ENCODE measurements at places on chromosomes 2 and 18.

GRCh38 chr2:232994446-232994845 is 18.6 kb downstream of the NGEF start:
- DNase-seq, result no peak

DNA sequence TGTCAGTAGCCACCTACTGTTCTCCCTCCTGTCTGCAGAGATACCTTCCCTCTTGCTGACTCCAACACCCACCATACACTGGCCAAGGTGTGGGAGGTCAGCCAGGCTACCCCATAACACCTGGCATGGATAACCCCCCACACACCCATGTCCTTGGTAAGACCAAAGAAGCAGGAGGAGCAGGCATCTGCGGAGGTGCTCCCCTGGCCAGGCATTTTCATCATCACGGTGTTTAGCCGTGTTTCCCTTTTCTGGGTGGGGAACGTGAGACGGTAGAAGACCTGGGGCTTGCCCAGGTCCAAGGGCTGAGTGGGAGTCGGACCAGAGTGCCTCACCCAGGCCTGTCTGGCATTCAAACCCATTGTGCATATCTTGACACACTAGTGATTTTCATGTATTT is 150.3 kb downstream of the SMAD7 start:
- no peak for DNase-seq

GRCh38 chr18:76932026-76932819 is 109.9 kb downstream of the ZNF236 start:
- DNase-seq, result no peak

GRCh38 chr2:214874694-214875093 is 65.2 kb upstream of the BARD1 start:
- DNase-seq, result no peak

DNA sequence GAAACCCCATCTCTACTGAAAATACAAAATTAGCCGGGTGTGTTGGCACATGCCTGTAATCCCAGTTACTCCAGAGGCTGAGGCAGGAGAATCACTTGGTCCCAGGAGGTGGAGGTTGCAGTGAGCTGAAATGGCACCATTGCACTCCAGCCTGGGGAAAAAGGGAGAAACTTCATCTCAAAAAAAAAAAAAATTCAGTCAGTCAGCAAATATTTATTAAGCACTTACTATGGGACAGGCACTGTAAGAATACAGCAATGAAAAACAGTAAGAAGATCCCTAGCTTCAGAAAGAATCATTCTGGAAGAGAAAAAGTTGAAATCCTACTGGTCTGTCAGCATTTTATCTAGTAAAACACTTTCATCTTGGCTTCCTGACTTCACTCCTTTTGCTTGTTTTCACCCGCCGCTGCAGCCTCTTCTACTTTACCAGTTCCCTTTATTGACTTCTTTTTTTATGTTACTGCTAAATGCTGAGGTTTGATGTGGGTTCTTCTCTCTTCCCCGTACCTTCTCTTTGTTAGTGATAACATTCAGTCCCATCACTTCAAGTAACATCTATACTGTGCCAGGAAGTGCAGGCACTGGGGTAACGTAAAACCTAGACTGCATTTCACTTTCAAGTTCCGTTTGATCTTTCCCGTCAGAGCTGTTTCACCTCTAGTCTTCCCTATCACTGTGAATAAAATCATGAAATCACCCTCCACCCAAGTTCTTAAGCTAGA is 10.8 kb upstream of the TAF4B start:
- peak; percentile 71 for DNase-seq

DNA sequence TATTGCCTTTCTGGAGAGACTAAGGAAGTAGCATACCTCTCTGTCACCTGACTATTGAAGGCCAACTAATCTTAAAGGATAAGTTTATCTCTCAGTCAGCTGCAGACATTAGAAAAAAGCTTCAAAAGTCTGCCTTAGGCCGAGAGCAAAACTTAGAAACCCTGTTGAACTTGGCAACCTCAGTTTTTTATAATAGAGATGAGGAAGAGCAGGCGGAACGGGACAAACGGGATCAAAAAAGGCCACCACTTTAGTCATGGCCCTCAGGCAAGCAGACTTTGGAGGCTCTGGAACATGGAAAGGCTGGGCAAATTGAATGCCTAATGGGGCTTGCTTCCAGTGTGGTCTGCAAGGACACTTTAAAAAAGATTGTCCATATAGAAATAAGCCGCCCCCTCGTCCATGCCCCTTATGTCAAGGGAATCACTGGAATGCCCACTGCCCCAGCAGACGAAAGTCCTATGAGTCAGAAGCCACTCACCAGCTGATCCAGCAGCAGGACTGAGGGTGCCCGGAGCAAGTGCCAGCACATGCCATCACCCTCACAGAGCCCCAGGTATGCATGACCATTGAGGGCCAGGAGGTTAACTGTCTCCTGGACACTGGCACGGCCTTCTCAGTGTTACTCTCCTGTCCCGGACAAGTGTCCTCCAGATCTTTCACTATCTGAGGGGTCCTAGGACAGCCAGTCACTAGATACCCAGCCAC is 61.5 kb upstream of the FAM98A start:
- no peak for DNase-seq

GRCh38 chr2:56475191-56475590 is 291.4 kb downstream of the CCDC85A start:
- DNase-seq, result no peak

DNA sequence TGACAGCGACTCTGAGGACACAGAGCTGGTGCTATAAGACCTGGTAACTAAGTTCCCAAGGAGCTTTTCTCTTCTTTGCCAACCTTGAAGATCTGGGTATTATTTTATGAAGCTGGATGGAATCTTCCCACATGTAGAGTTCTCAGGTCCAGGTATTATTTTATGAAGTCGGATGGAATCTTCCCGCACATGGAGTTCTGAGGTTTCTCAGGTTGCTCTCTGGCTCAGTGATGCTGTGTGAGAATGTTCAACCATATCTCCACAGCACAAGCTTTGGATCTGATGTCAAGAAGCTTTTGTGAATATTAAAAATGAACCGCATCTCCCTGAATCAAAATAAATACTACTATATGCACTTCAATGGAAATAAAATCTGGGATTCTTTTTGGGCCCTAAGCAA is at the start of gene SMIM21:
TSS of gene SMIM21 (minus strand) at position 101 of the 400 bp plus-strand sequence. CDS start 140 bp downstream, outside the sequence.
- no peak for DNase-seq

GRCh38 chr18:76875390-76876325 is 53.3 kb downstream of the ZNF236 start:
- peak; percentile 56 for DNase-seq

- no peak for DNase-seq
Measured at GRCh38 chr2:198114064-198114463, 309.7 kb downstream of the PLCL1 start.

GRCh38 chr18:36186461-36187192 is 670 bp upstream of the MOCOS start:
- DNase-seq, result peak; percentile 30

DNA sequence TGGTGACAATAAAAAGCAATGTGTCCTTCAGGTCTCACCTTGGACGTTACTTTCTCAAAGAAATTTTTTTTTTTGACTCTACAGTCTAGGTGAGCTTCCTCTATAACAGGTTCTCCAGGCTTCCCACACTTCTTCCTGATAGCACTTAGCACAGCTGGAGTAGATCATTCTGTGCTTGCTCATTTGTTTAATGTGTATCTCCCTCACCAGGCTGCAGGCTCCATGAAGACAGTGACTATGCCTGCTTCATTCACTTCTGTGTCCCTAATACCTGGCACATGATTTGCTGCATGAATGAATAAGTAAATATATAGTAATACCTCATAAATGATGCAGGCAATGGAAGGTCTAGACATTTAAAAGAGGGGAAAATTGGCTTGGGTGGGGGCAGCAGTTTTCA is 109.9 kb upstream of the CD302 start:
- DNase-seq, result no peak

GRCh38 chr2:113861740-113862139 is 28.1 kb upstream of the ACTR3 start:
- no peak for DNase-seq

DNA sequence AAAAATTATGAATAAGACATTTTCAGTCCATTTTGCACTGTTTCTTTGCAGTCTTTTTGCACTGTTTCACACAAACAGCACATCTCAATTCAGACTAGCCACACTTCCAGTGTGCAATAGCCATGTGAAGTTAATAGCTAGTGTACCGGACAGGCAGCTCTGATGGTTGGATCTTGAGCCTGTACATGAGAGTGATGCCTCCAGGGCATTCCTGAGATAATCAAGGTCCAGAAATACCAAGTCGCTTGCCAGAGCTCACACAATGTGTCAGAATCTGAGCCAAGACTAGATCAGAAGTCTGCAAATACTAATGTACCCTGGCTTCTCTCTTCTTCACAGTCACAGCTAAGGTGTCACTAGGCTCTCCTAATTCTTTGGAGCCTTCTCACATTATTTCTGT is 180.2 kb downstream of the OSR1 start:
- DNase-seq, result no peak

- no peak for DNase-seq
Measured at GRCh38 chr2:106547164-106547903, 60.2 kb downstream of the CD8B2 start.

GRCh38 chr18:13175754-13176210 is 42.8 kb upstream of the LDLRAD4 start:
- DNase-seq, result no peak

GRCh38 chr2:134421556-134422328 is 167.9 kb downstream of the MGAT5 start:
- no peak for DNase-seq

GRCh38 chr2:33287507-33288005 is 188.9 kb upstream of the RASGRP3 start:
- DNase-seq, result no peak

GRCh38 chr2:165114346-165114939 is 89.4 kb downstream of the SCN3A start:
- DNase-seq, result no peak

DNA sequence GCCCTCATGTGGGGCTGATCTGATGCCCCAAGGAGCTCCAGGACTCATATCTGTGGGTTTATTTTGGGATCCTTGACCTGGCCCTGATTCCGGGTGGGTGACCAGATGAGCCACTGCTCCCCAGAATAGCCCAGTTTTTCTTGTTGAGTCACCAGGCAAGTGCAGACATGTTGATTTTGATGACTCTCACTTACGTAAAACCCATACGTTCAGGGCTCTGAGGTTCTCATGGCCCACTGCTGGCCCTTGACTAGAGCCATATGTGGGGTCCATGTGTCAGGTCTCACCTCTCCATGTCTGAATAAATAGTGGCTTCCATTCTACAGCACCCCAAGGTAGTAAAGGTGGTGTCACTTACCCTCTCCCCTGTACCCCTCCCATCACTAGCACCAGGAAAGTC is 41.9 kb downstream of the CDC42EP3 start:
- no peak for DNase-seq

DNA sequence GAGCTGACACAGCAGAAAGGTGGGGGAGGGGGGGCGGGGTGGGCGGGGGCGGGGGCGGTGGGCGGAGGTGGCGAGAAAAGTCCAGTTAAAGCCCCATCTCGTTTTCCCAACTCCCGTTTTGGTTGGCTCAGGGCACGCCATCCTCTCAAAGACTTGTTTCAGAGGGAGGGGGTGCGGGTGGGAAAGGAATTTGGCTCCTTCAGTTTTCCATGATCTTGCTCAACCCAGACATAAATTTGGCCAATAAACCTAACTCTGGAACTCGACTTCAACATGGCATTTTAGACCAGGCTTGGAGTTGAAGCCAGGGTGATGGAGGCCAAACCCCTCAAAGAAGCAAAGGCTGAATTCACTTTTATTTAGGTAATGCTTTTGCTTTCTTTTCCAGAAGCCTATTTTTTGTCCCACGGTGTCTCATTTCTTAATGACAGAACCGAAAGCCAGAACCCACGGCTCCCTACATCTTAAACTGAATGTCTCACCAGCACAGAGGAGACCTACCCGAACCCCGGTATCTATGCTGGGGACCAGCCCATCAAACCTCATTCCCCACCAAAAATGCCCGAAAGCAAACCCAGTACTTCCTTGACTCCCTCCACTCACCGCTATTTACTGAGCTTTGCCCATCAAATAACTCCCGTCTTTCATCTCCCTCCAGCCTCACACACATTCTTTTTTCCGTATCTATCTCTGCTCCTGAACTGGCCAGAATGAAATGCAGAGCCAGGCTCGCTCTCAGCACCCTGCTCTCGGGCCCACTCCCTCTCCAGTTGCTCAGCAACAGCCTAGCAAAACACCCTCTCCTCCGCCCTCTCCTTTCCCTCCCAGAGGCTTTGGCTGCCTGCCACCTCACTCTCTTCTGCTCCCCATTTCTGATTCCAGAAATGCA is 4.3 kb downstream of the IGFBP5 start:
- DNase-seq, result peak; percentile 19

DNA sequence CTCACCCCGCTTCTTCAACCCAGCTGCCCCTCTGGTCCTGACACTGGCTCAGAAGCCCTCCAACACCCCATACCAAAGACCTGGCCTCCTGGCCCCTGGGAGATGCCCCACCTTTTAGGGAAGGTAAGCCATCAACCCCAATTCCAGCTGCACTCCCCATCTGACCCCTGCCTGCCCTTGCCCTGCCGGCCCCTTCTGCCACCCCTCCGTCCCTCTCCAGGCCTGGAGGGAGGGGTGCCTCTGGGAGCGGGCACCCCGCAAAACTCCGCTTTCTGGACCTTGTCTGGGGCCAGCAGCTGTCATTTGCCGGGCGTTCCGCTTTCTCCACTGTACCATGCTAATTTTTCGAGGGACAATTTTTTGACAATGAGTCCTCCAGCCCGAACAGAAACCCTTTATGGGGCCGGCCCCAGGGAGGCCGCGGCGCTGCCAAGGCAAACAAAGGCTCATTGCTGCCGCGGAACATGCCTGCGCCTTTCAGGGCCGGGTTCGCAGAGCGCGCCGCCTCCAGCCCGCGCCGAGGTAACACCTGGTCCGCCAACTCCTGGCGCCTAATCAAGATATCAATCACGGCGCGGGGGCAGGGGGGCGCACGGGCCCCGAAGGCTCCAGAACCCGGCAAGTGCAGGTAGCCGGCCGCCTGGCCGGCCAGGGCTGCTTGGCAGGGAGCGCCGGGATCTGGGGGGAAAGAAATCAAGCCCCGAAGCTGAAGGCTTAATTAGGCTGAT is 96.0 kb downstream of the INHBB start:
- DNase-seq, result no peak

- no peak for DNase-seq
Measured at GRCh38 chr18:58196881-58197872, 153.2 kb downstream of the NEDD4L start.

- DNase-seq, result no peak
Measured at GRCh38 chr2:100178085-100178788, 35.8 kb upstream of the AFF3 start.

GRCh38 chr2:204923957-204924356 is 378.7 kb downstream of the PARD3B start:
- DNase-seq, result no peak

GRCh38 chr2:14454202-14454601 is 178.3 kb upstream of the LRATD1 start:
- no peak for DNase-seq

DNA sequence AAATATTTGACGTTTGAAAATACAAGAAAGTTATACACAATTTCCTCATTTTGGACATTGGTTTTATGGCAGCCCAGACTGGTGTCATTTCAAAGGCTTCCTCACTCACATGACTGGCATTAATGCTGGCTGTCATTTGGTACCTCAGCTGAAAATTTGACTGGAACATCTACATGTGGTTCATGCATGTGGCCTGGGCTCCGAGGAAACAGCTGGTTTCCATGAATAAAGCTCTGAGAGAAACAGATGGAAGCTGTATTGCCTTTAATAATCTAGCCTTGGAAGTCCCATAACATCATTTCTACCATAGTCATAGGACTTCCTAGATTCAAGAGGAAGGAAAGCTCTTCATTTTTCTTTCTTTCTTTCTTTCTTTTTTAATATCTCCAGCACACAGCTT is 42.9 kb upstream of the RIT2 start:
- no peak for DNase-seq

All from CD4-positive, alpha-beta T cell treated with Interleukin-17A for 4 hours (primary cell).